ENCODE measurements at places on chromosomes 7 and 10.

DNA sequence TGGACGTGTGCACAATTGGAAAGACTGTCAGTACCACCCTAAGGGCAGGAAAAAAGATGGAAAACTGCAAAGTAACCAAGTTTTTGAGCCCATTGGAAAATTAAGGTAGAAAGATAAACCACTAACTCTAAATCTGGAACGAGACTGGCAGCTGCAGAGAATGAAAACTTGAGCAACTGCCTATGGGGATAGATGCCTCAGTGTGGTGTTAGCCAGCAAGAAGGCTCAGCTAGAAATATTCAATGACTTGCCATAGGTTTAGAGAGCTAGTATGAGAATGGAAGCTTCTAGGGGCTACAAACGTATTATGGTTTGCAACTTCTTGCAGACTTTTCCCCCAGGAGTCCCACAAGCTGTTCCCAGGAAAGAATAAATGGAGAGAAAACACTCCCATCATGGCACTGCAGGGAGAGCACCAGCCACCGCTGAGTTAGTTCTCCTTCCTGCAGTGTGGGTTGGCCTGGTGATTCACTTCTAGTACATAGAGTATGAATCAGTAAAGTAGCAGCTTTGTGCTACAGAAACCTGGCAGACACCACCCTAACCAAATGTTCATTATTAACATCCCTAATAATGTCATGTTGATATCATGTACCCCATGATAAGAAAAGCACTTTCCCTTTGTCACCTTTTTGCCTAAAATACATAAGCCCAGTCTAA lies 372.4 kb upstream of the VWC2 start:
- no peak for DNase-seq

DNA sequence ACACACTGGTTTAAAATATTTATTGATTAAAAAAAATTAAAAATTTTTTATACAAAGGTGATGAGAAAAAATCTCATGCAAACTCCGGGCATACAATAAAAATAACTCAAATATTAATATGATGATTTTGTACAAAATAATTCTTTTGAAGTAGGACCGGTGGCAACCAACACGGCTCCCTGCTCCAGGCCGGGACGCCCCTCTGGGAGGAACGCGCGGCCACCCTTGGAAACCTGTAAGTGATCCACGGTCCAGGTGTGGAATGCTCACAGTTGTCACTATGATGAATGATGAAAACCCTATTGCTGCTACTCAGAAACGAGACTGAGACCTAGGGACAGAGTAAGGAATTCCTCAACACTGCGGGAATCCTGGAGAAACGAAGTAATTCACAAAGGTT lies 219.1 kb downstream of the TCERG1L start:
- no peak for DNase-seq

DNA sequence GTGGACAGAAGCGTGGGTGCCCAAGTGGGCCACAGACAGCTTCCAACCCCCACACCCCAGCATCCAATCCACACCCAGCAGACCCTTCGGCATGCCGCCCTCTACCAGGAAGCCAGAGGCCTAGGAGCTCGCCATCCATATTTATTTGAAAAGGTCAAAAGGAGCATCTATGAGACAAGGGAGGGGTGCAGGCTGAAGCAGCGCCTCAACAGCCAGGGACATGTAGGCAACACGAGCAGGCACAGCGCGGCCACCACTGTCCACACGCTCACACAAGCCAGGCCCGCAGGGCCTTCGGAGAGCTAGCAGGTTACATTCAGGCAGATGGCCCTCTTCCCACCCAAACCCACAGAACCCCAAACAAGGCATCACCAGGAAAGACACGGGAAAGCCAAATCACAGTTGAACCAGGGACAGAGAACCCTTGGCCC lies 34.6 kb downstream of the PSAP start:
- DNase-seq = no peak

DNA sequence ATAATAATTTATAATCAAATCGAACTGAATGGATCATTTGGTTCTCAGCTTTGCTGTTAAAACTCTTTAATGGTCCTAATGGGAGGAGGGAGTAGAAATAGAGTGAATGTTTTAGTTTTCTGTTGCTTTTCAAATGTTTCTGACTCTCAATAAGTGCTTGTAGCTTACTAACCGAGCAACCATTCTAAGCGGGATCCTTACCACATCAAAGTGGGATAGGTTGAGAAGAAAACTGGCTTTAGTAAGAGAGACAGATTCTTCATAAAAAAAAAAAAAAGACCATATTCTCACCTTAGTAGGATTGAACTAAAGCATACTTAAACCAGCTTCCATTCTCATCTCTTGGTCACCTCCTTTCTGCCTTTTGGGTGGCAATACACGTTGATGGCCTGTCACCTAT lies 584.2 kb downstream of the AUTS2 start:
- DNase-seq = no peak

- no peak for DNase-seq
Observed at GRCh38 chr10:31961277-31962074, 32.8 kb upstream of the ARHGAP12 start.

GRCh38 chr10:124539935-124540641 lies 78.5 kb downstream of the LHPP start:
- peak; percentile 83 for DNase-seq

GRCh38 chr10:24381235-24382010 lies 172.5 kb downstream of the KIAA1217 start:
- no peak for DNase-seq

- DNase-seq = no peak
Observed at GRCh38 chr7:112005205-112005775, 200.9 kb downstream of the DOCK4 start.

DNA sequence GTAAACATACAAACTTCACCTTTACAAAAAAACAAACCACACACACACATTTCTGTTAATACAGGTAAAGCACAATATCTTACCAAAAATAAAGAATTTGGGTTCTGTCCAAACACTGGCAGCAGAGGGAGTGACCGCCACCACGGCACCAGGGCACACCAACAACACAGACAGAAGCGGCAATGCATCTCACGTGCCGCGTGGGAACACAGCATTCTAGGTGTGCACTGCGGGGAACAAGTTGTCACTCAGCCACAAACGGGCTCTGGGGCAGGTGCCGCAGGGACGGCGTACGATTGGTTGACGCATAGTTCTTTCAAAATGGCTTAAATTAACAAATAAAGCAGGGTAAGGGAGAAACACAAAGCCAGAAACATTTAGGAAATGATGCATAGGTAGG lies 22.3 kb downstream of the PDGFA start:
- no peak for DNase-seq

GRCh38 chr10:14553448-14553847 lies 221.2 kb downstream of the FAM107B start:
- DNase-seq = no peak

GRCh38 chr7:1697499-1698125 lies 27.5 kb downstream of the ELFN1 start:
- no peak for DNase-seq

DNA sequence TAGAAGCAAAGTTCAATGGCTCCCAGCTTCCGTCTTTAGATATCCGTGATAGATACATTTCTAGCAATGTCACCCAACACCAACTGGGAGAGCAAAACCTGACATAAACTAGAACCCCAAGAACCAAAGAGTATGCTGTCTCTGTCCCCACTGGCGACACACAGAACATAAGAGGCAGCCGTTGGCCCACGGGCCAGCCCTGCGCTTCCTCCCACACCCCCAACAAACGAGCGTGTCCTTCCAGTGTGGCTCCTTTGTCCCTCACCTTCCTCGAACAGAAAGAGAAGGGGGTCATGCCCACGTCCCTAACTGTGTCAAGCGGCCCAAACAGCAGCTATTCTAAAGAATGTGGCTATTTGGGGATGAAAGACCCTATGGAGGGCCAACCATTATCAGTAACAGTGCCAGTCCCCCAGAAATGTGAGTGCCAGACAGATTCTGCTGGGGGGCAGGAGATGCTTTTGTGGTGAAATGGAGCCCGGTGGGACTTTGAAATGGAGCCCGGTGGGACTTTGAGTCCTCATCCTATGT lies 171.9 kb downstream of the USP6NL start:
- no peak for DNase-seq

DNA sequence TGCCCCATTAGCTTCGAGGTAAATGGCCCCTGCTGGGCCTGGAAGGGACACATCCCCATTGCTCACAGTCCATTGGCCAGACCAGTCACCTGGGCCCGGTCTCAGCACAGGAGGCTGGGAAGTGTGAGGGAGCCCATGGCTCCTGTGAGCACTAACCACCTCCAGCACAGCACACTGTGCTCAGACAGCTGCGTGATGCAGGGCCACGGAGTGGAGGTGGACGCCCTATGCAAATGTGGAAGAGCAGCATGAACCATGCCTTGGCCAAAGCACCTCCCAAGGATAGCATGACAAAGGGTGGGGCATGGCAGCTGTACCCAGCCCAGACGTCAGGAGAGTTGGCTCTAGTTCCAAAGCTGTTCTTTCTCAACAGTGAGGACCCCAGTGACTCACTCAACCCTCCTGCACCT lies 120.1 kb upstream of the ZMIZ1 start:
- no peak for DNase-seq

GRCh38 chr7:44244282-44244681 lies 43.5 kb downstream of the YKT6 start:
- DNase-seq = no peak

DNA sequence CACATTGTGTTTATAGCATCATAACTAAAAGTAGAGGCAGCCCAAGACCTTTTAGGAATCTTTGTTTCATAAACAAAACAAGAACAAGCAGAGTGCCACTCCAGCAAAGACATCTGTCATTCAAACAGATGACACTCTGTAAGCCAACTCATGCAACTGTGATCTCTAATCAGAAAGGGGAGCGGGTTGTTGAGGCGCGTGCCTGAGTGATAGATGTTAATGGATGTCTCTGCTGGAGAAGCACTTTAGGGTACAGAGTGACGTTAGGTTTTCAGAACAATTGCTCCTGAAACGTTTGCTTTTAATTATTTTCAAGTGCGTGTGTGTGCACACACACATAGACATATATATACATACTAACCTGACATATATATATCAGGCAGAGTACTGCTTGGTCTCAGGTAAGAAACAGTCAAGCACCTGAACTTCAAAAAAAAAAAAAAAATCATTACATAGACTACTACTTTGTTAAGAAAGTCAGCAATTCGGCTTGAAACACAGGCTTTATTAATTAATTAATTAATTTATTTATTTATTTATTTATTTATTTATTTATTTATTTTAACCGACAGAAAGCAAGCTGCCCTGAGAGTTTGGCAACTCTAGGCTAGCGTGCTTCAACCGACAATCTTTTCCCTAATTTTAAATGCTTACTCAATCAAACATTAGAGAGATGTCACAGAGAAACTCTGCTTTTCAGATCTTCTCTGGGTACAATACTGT lies 109.1 kb downstream of the POU6F2 start:
- no peak for DNase-seq

GRCh38 chr7:55304018-55304762 lies 60.9 kb upstream of the LANCL2 start:
- DNase-seq = no peak

GRCh38 chr7:139242741-139243281 lies 11.8 kb downstream of the UBN2 start:
- no peak for DNase-seq

GRCh38 chr10:60663850-60664249 lies 114.4 kb upstream of the CDK1 start:
- DNase-seq = no peak

GRCh38 chr7:30038196-30038980 lies 10.2 kb downstream of the PLEKHA8 start:
- DNase-seq = no peak

GRCh38 chr7:108270385-108271015 lies 140.3 kb upstream of the LAMB4 start:
- no peak for DNase-seq

DNA sequence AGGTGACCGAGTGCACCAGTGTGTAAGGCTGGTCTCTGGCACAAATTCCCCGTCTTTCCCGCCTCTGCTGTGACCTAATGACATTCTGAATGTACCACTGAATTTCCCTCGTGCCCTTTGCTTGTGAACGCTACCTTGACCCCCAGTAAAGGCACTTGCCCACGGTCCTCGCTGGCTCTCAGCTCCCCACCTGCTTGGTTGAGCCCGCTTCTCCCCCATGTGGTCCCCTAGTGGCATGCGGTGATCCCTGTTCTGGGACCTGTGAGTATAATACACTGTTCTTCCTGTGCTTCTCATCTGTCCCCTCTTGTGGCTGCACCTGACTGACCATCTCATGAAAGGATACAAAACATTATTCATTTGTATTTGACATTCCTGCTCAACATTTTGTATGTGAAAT lies 495.7 kb downstream of the INHBA start:
- DNase-seq = no peak

GRCh38 chr10:33945051-33945450 lies 610.6 kb upstream of the NRP1 start:
- DNase-seq = no peak

DNA sequence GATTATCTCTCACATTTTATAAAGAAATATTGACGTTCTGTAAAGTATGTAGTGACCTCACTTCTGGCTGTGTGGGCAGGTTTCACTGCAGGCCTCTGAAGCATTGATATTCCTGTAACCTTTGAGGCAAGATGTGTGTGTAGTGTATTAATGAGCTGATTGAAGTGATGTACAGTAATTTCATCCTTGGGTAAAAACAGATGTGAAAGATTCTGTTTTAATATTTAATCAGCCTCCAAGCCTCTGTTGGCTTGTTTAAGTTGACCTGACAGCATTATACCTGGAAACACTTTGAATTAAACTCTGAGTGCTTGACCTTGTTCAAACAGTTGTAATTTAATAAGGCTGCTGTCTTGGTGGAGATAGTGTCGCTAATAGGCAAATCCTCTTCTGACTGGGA lies 74.9 kb downstream of the KAT6B start:
- no peak for DNase-seq

DNA sequence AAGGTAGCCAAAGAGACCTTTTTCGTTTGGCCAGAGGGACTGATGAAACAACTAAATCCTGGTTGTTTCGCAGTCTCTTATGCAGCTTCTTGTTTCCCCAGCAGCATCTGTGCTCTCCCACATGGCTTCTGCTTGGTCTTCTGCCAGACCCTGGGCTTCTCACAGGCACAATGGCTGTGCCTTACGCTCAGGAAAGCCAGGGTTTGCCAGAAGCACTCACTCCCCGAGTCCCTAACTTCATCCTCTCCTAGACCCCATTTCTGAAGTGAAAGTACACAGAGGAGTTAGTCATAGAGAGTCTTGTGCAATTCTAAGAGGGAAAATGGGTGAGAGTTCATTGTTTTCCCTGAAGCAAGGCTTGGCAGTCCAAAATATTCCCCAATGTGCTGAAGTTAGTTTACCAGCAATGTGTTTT lies 121.7 kb downstream of the EVX1 start:
- DNase-seq = no peak

DNA sequence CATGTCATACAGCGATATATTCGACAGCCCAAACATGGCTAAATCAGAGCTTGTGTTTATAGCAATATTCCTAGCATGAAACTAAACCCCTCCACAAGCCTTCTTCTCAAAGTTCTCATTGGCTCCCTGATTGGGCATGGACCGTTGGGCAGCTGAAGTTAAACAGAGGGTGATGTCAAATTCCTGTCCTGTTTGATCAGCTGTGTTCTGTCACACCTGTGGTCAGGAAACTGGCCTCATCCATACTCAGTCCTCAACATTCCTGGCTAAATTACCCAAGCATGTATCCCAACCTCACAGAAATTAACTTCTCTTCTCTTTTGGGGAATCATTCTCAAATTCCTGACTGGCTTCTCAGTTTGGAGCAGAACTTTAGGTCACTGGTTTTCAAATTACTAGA lies 107.9 kb downstream of the ODAD2 start:
- DNase-seq = no peak
